ENCODE measurements at places on chromosomes 11 and 22. TPM values are rescaled to one million over a fixed set of nuclear protein-coding genes. Genes with fewer than 3 reads are reported as not detected.

The NDUFC2 gene
- polyA plus RNA-seq = 143 TPM

The ACCSL gene
- polyA plus RNA-seq = not detected

The CASTOR1 gene
- polyA plus RNA-seq = 15.0 TPM

The RFPL3 gene
- polyA plus RNA-seq = not detected

The OR6A2 gene
- not detected for polyA plus RNA-seq

The OR8A1 gene
- polyA plus RNA-seq = not detected

The KLHDC7B gene
- polyA plus RNA-seq = 0.07 TPM

The MOGAT2 gene
- polyA plus RNA-seq = 1.2 TPM

- no peak for DNase-seq
Observed at GRCh38 chr11:122359081-122359571, 243.1 kb upstream of the BLID start.

GRCh38 chr11:62025487-62026105 lies 58.2 kb upstream of the FTH1 start:
- DNase-seq = no peak

DNA sequence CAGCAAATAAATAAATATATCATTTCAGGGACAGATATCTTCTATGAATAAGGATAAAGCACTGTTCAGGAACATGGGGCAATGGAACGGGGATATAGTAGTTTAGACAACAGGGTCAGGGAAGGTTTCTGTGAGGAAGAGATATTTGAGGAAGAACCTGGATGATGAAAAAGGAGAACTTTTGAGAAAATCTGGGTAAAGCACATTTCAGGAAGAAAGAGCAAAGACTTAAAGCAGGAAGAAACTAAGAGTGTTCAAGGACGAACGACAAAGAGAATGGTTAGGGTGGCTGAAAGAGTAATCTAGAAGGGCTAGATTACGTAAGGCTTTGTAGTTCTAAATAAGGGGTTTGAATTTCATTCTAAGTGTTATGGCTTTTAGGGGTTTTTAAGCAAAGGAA lies 12.7 kb downstream of the DDI1 start:
- DNase-seq = no peak

- no peak for DNase-seq
Observed at GRCh38 chr11:35618497-35619115, 346 bp downstream of the FJX1 start.

DNA sequence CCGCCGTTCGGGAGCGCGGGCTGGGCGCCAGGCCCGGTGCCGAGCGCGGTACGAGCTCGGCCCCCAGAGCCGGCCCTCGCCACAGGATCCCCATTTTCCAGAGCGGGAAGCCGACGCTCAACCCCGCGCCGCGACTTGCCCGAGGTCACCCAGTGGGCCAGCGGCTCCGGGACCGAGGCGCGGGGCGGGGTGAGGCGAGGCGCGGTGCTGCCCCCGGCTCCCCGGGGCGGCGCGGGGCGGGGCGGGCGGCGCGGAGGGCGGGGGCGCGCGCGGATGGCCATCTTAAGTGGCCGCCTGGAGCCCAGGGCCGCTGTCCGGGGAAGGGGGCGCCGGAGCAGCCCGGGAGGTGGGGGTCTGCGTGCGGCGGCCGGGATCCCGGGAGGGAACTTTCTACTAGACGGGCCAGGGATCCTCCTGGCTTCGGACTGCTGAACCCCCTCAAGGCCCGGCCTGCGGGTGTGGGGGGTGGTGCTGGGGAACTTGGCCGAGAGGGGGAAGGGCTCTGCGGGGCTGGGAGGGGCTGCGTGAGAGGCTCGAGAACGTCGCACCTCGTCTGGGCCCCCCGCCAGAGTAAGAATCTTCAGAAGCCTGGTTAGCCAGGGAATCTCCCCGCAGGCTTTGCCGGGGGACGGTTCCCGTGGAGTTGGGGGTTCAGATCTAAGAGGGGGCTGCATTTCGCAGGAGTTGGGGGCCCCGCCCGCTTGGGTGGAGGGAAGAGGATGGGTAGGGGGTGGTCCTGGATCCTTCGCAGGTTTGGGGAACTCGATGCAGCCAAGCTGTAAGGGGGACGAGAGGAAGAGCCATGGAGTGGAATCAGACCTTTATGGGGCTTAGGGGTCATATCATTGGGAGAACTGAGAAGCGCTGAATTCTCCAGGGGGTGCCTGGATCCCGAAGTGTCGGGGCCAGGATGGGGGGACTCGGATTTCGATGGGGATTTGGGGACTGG lies 678 bp upstream of the INPPL1 start:
- DNase-seq = peak; percentile 60

GRCh38 chr11:127451861-127452260 lies 451.3 kb upstream of the KIRREL3 start:
- no peak for DNase-seq

DNA sequence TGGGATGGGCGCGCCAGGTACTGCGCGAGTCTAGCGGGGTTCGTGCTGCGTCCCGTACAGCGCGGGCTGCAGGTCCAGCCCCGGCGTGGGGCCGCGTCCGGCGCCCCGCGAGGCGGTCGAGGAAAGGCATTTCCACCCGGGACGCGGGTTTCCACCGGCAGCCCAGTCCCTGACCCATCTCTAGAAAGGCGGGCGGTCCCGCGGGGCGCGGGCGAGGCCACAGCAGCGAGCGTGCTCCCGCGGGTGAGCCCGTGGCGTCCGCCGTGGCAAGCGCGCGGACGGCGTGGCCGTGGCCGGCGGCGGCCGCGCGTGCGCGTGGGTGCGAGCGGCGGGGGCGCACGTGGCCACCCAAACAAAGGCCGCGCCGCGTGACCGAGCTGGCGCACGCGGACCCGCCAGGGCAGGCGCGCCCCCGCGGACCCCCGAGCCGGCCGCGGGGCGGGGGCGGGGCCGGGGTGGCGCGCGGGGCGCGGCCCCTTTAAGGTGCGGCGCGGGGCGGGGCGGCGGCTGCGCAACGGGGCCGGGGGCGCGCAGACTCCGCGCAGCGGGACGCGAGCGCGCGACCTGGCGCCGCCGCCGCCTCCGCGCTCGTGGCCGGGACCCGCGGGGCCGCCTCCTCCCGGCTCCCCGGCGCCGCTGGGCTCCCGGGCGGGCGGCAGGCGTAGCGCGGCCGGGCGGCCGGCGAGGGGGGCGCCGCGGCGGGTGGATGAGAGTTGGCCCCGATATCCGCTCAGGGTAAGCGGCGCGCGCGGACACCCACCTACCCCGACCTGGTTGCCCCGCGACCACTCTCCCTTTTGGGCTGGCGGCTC lies 39.3 kb upstream of the CELSR1 start:
- DNase-seq = no peak

- no peak for DNase-seq
Observed at GRCh38 chr11:2449548-2450320, 4.9 kb downstream of the KCNQ1 start.

- no peak for DNase-seq
Observed at GRCh38 chr11:43360361-43361032, 1.8 kb downstream of the TTC17 start.

GRCh38 chr11:93840180-93840579 lies 10.2 kb downstream of the VSTM5 start:
- DNase-seq = no peak

DNA sequence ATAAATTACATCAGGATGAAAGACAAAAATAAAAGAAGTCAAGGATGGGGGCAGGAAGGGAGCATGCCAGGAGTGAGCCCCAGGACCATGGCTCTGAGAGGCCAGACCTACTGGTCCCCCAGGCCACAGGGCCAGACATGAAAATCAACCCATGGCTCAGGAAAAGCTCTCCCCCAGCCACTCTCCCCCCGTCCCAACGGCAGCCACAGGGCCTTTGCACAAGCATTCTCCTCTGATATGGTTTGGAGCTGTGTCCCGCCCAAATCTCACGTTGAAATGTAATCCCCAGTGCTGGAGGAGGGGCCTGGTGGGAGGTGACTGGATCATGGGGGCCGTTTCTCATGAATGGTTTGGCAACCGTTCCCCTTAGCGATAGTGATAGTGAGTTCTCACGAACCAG lies 80.8 kb upstream of the ANO1 start:
- DNase-seq = no peak

- no peak for DNase-seq
Observed at GRCh38 chr11:73963861-73964260, 13.0 kb downstream of the DNAJB13 start.

GRCh38 chr11:117220999-117221774 lies 10.7 kb downstream of the PCSK7 start:
- no peak for DNase-seq

GRCh38 chr22:44546686-44547310 lies 48.8 kb upstream of the RTL6 start:
- no peak for DNase-seq

- no peak for DNase-seq
Observed at GRCh38 chr11:119940401-119940976, 197.4 kb downstream of the TRIM29 start.

DNA sequence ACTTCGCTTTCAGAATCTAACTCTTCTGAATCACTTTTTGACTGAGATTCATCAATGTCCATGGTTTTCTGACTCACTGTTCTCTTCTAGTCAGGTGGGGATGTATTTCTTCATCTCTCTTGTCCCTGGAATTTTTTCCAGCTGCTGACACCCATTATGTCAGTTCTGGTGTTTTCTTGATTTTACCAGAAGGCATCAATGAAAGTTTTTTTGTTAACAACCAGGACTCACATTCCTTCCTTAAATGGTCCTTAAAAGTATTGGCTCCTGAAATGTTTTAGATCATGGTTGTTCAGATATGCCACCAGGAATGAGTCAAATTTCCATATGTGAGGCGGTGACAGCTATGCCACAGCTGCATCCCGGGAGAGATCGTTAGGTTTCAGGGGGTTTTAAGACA lies 12.9 kb downstream of the MICAL2 start:
- DNase-seq = no peak

- no peak for DNase-seq
Observed at GRCh38 chr22:23896523-23897186, 2.5 kb downstream of the MIF start.

- no peak for DNase-seq
Observed at GRCh38 chr11:64102005-64102738, 63.7 kb downstream of the MACROD1 start.

- no peak for DNase-seq
Observed at GRCh38 chr22:49331223-49331815, 496.4 kb downstream of the BRD1 start.

DNA sequence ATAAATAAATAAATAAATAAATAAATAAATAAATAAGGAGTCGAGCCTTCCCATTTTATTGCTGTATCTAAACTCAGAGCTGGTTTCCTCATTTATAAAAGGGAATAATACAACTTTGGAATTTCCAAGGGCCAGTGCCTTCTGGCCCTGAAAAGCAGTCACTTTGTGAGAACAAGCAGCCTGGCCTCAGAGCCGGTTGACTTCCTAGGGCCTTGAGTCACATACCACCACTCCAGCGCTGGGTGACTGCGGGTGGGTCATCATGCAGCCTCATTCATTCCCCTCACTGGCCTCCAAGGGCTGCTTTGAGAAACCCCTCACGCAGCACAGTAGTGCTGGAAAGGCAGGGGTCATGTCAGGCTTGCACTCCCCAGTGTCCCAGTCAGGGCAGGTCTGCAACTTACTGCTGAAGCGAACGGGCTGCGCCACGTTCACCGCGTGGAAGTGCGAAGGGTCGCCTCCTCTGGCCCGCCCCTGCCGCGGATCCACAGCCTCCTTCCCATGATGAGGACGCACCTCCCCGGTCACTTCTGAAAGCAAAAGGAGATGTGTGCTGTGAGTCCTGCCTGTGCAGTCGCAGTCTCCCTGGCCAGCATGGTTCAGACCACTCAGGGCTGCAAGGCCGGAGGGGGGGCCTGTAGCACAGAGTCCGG lies 54.4 kb downstream of the DGCR2 start:
- no peak for DNase-seq

DNA sequence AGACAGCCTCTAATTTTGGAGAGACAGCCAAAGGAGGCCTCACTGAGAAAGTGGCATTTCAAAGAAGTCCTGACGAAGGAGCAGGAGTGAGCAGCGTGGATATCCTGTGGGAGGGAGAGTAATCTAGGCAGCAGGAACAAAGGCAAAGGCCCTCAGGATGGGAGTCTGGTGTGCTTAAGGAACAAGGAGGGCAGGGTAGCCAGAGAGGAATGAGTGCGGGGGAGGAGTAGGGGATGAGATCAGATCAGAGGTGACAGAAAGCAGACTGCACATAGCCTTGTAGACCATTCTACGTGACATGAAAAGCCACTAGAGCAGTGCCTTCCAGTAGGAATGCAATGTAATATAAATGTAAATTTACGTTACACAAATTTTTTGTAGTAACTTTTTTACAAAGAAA lies 5.6 kb downstream of the SLC36A4 start:
- DNase-seq = no peak

DNA sequence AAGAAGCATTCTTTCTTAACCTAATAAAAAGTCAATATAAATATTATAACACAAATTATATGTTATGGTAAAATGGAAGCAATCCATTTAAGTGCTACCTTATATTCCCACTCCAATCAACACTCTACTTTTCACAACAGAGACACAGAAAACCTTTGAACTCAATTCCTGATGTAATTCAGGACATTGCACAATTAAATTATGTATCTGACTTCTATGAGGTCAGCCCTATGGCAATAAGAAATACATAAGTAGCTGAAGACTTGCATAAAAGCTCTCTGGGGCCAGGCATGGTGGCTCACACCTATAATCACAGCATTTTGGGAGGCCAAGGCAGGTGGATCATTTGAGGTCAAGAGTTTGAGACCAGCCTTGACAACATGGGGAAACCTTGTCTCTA lies 6.8 kb downstream of the OR4D10 start:
- DNase-seq = no peak

GRCh38 chr22:48798281-48799226 lies 1029.1 kb downstream of the BRD1 start:
- no peak for DNase-seq

GRCh38 chr11:122242731-122243130 lies 126.7 kb upstream of the BLID start:
- no peak for DNase-seq

DNA sequence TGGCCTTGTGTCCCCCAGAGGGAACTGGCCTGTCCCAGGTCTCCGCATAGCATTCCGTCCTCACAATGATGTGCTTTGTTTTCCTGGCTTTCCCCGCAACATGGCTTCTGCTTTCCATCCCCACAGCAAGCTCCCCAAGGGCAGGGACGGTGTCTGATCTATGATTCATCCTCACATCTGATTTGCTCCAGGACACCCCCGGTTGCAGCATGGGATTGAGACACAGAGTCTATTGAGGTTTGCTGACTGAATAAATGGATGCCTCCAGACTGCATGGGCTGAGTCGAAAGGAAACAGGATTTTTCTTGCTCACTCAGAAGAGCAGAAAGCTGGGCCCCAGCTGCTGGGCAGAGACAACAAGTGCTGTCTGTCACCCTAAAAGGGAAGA lies 40.2 kb downstream of the LMO1 start:
- no peak for DNase-seq

Measured in left renal cortex interstitium (tissue), 4 donors.